Effector memory CD8-positive, alpha-beta T cell (primary cell): ENCODE measurements at places on chromosomes 5 and 9.

GRCh38 chr5:173664154-173664526 is 47.7 kb upstream of the BOD1 start:
- no peak for DNase-seq

DNA sequence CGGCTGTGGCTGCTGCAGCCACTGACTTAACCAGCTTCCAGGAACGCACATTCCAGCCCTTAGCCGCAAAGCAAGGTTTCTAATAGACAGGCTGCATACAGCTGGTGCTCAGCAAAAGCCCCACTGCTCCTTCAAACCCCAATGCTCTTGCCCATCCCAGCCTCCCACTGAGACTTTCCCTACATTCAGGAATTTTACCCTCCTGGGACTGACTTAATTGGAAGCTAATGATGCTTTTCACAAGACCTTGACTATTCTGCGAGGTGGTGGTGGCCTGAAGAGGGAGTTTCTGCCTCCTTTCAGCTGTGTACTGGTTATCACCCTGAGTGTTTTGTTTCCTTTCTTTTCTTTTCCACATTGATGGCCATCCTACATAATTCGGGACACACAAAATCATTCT is 164.9 kb upstream of the IRX1 start:
- no peak for DNase-seq

DNA sequence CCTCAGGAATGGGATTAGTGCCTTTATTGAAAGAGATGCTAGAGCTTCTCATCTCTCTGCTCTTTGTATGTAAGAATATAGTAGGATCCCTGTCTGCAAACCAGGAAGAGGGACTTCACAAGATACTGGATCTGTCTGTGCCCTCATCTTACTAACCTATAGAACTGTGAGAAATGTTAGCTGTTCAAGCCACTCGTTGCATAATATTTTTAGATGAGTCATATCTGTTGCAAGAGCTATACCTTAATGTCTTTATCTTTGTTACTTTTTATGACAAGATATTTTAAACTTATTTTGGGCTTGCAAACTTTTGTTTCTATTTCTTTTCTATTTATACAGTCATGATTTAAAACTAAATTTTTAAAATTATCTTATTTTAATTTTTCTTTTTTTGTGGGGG is 1296.8 kb upstream of the CDH6 start:
- no peak for DNase-seq

DNA sequence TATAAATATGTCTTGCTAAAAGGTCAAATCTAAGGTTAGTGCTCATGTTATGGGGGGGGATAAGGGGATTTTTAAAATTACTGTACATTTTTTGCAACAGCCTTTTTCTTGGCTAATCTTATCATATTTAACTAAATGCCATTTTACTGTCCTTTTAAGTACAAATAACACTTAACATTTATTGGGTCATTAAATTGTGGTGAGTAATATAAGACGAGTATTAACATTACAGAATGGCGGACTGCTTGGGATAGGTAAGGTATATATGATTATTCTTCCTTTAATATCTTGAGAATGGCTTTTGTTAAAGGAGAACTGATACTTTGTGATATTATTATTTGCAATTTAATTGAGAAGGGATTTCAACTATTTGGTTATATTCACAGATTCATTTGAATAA is 33.2 kb downstream of the GPR151 start:
- no peak for DNase-seq

- DNase-seq, result peak; percentile 58
These were observed 65.2 kb upstream of the SPIN1 start for GRCh38 chr9:88322906-88323566.

GRCh38 chr5:149597618-149598017 is 16.3 kb downstream of the ARHGEF37 start:
- DNase-seq, result no peak

- DNase-seq, result peak; percentile 39
These were observed 1.1 kb upstream of the TENT4A start for GRCh38 chr5:6712142-6712576.

DNA sequence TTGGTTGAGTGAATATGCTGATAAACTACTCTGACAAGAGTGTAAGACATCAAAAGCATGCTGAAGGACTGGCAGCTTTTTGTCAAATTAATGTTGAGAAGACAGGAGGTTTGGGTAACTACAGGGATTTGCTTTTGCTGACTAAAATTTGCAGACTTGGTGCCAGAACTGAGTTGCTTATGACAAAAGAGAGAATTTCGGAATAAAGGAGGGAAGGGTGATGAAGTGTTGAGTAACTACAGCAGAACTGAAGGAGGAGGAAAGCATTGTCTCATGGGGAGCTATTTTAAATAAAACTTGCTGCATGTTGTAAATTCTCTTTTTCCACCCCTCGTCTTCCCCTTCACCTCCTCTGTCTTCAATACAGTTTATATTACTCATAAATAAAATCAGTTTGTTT is 296.1 kb downstream of the YTHDC2 start:
- no peak for DNase-seq

GRCh38 chr5:38591523-38591849 is 35.0 kb upstream of the LIFR start:
- DNase-seq, result no peak

DNA sequence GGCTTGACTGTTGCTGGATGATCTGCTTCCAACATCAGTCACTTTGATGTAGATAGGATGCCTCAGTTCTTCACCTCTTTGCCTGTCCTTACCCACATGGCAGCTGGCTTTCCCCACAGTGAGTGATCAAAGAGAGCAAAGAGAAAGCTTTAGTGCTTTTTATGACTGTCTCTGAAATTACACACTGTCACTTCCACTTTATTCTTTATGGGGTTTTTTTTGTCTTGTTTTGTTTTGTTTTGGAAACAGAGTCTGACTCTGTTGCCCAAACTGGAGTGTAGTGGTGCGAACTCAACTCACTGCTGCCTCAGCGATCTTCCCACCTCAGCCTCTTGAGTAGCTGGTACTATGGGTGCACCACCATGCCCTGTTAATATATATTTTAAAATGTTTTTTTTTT is 32.4 kb upstream of the C5orf24 start:
- no peak for DNase-seq

GRCh38 chr5:137808503-137809135 is 54.5 kb upstream of the HNRNPA0 start:
- no peak for DNase-seq

DNA sequence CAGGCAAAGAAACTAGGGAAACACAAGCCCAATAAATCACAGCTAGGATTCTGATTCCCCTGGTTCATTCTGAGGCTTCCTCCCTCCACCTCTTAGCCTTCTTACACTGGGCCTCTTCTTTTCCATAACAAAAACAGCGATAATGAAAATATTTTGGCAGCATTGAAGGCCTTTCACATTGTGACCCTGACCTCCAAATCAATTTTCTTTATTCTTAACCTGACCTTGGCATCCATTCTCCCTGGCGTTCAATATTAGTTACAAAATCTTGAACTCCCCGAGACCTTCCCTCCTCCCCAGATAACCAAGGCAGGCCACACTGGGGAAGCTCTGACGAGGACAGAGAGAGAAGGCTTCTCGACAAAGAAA is 399.9 kb downstream of the ZSWIM6 start:
- no peak for DNase-seq

DNA sequence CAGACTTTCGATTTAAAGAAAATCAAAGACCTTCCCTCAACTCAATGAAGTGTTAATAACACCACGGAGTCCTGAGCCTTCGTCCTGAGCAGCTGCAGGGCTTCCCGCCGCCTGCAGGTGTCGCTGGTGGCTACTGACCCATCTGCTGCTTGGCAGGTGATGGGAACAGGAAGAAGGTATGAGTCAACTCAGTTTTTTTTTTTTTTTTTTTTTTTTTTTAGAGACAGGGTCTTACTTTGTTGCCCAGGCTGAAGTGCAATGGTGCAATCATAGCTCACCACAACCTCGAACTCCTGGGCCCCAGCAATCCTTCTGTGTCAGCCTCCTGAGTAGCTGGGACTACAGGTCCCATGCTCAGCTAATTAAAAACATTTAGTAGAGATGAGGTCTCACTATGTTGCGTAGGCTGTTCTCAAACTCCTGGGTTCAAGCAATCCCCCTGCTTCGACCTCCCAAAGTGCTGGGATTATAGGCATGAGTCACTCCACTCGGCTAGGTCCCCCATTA is 185.7 kb upstream of the IL12B start:
- peak; percentile 52 for DNase-seq

GRCh38 chr5:32445287-32445758 is 783 bp upstream of the ZFR start:
- no peak for DNase-seq

GRCh38 chr5:144219869-144220268 is 49.2 kb downstream of the KCTD16 start:
- DNase-seq, result no peak

DNA sequence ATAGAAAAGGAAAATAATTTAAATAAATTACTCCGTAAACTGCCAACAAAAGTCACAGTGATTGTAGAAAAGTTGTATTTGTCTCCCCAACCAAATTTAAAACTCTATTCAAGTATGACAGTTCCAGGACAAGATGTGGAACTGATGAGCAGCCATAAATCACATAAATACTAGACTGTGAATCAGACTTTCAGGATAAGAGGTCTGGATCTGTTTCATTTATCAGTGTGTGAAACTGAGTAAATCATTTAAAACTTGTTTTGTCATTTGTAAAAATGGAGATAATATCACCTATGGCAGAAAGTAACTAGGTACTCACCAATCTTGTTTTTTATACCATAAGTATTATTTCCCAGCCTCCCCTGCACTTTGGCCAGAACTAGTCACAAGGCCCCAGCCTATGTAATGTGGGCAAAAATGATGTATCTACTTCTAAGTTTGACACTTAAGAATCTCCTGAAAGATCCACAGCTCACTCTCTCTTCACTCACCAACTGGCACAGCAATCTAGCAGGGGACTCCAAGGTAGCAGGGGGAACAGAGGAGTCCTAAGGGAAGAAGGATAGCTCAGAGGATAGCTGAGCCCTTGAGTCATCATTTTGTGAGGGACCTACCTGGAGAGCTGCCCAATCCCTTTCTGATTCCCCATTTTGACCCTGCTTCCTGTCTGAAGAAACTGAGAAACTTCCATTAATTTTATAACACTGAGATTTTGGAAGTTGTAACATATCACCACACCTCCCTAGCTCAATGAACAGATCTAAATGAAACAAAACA is 31.6 kb downstream of the TMEM161B start:
- no peak for DNase-seq

- DNase-seq, result no peak
These were observed 26.4 kb upstream of the CXCL14 start for GRCh38 chr5:135605221-135605620.

DNA sequence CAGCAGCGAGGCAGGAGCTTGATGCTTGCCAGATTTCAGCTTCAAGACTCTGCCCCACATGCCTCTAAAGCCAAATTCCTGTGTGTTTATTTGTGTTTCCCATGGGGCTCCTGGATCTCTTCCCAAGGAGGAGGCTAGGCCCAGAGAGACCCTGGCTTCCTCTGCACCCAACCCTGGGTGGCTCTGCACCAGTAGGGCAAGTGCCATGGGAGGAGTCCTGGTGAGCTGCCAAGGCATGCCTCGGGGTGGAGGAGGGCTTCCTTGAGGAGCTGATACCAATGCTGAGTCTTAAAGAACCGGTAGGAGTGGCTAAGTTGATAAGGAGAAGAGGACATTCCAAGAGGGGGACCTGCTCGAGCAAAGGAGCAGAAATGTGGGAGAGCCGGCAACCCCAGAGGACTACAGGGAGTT is 6.8 kb upstream of the TIFAB start:
- no peak for DNase-seq

GRCh38 chr5:43699910-43700309 is 96.9 kb downstream of the NNT start:
- DNase-seq, result no peak

GRCh38 chr5:72021651-72022357 is 85.5 kb upstream of the MAP1B start:
- DNase-seq, result no peak

DNA sequence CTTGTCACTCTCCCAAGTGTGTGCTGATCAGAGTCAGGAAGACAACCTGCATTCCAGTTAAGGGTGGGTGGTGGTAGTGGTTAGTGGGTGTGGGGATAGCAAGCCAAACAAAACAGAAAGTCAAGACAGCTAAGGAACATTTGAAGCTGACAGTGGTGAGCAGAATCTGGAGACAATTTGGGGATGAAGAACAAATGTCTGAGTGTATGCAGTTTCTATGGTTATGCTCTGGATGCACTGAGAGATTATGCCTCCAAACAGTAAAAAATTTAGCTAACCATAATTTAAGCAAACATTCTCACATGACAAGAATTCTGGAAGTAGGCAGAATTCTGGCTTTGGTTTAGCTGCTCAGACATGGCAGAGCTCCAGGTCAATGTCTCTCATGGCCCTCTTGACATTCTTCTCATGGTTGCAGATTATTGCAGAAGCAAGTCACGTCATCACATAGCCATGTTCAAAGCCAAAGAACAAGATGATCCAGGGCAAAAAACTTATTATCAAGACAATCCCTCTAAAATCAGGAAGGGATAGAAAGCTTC is 148.7 kb downstream of the LURAP1L start:
- DNase-seq, result no peak

DNA sequence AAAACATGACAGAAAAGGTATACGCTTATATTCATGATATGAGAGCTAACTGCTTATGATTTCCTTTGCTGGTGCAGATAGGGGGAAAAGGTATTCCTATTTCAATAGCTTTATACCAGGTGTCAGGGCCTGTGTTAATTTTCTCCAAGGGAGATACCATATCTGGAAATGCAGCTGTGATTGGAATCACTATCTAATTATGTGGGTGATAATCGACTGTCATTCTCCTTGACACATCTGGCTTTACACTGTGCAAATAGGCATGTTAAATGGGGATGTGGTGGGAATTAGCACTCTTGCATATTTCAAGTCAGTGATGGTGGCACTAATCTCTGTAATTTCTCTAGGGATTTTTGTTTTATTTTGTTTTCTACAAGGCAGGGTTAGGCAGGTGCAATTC is 611.1 kb downstream of the CDH9 start:
- DNase-seq, result no peak

DNA sequence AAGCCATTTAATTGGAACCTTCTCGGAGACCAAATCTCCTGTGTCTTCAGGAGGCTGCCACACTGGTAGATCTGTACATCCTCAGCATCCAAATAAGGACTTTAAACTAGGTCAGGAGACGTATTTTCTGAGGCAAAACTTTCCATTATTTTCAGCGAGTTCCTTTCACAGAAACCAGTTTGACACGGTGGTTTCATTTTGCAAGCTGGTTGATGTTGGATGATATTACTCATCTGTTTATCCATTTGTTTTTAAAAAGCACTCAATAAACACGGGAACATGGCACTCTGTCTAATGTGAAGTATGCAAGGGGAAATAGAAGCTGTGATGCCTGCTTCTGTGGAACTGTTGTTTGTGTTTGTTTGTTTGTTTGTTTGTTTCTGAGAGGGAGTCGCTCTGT is 199.6 kb downstream of the ERCC6L2 start:
- DNase-seq, result no peak

DNA sequence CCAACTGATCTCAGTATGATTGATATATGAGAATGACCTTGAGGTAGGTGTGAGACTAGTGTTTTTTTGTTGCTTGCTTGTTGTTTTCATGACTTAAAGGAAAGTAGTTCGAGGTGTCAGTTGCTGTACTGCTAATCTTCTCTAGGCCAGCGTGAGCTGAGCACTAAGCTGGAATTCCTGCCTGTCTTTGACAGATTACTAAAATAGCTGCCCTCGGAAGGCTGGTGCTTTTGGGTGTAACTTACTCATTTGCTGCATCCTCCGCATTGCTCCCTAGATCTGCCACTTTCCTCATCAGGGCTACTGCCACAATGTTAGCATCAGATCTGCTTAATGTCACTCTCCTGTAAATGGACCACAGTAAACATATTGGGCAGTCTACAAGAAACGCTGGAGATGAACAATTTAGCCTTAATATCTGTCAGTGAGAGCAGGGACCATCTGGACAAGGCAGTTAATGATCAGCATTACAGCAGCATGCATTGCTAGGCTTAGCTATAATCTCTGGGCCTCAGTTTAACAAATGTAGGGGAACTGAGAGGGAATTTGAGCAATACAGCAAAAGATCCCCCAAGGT is 106.6 kb upstream of the CDH6 start:
- DNase-seq, result no peak
